ENCODE measurements at places on chromosomes 5 and 9.
A peak's percentile ranks its signal among the peaks of the same experiment; 100 is the strongest.

DNA sequence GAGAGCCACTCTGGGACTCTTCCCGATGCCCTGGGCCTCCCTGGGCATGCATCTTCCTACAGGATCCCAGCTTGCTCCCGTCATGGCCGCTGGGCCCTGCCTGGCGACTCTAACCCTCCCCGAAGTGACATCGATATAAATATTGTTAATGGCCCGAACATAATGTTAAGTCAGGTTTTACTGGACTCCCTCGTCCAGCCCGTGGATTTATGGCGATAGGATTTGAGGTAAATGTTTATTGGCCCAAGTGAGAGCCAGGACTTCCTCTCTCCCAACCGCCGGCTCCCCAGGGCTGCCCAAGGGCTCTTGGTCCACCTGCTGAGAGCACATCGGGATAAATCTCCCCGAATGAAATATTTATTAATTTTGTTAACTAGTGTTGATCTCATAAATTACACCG is 246.3 kb downstream of the PBX3 start:
- DNase-seq, result no peak

DNA sequence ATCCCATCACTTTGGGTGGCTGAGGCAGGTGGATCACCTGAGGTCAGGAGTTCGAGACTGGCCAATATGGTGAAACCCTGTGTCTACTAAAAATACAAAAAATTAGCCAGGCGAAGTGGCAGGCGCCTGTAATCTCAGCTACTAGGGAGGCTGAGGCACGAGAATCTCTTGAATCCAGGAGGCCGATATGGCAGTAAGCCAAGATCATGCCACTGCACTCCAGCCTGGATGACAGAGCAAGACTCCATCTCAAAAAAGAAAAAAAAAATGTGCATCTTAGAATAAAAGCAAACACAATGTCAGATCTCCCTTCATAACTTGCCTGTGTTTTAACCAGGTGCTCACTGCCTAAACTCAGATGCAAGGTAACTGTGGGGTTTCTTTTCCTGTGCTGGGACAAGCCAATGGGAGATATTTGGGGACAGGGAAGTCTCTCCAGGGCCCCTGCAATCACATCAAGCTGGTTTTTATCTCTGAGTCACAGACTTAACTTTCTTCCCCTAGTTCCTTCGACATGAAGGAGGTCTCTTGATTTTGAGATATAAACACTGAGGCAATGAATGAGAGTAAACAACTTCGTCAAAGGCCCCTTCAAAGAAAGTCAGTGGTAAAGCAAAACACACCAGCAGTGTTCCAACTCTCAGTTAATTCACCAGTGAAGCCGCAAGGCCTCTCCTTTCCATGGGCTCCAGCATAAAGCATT is 99.1 kb downstream of the SNX18 start:
- no peak for DNase-seq

DNA sequence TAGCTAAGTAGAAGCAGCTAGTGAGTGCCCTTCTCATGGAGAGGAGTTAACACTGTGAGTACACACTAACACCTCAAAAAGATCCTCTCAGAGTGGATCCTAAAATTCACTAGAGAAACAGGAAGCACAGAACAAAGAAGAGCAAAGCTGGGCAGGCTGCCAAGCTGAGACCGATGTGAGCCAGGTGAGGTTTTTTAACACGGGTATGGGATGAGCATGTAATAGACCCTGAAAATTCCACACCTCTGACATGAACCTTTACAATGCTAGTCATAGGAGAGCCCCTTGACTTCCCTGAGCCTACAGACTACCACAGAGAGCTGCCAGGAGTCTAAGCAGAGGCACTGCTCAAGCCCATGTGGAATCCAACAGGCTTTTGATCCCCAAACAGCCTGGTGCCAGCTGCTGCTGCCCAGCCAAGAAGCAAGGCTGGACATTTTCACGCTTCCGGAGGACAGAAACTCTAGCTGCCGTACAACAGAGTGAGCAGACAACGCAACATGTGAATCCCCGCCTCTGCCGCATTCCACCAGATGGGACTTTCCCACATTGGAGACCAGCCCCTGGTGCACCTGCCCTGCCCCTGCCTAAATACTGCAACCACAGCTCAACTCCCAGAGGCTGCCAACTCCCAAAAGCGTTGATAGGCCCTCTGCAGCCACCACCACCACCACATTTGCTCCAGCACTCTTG is 280.8 kb downstream of the CDH10 start:
- no peak for DNase-seq

GRCh38 chr9:21615446-21615845 is 133.3 kb upstream of the IFNE start:
- DNase-seq, result no peak

DNA sequence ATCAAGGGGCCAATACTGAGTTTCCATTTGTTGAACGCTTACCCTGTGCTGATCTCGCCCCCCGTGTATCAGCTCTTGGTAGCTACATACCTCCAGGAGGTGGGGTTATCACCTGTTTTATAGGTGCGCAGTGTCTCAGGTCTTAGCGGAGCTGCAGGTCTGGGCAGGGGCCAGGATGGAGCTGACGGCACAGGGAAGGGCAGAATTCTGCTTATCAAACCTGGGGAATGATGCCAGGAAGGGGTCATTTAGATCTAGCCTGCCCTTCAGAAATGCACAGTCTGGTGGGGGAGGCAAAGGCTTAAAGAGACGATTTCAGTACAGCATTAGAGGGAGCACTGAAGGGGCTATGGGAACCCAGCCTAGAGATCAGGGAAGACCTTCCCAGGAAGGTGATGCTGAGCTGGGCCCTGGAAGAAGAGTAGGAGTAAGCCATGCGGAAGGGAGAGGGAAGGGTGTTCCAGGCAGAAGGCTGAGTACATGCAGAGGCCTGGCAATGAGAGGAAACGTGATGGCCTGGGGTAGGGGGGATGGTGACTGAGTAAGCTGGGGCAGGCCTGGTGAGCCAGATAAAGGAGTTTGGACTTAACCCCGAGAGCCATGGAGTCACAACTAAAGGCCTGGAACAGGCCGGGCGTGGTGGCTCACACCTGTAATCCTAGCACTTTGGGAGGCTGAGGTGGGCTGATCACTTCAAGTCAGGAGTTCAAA is 31.5 kb downstream of the OLFML2A start:
- DNase-seq, result no peak

DNA sequence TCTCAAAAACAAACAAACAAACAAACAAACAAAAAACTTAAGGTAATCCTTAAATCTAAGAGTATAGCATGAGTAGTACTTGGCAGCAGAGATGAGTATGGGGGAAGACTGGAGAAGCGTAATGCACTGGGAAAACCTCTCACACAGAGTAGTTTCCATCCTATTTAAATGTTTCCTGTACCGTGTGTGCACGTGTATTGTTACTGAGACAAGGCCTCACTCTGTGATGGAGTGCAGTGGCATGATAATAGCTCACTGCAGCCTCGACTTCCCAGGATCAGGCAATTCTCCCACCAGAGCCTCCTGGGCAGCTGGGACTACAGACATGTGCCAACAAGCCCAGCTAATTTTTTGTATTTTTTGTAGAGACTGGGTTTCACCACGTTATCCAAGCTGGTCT is 2.9 kb downstream of the UIMC1 start:
- no peak for DNase-seq

DNA sequence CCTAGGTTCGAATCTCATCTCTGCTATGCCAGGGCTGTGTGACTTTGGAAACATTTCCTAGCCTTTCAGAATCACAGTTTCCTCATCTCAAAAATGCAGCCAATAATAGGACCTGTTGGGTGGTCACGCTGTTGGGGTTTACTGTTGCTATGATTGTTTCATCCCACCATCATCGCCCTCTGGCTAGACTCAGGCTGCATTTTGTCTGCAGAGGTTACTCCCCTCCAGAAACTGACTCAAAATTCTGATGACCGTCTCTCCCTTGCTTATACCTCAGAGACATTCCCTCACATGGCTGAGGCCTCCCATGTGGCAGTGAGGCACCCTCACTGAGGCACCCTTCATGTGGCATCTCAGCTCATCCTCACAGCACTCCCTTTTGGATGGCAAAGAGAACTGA is 61.6 kb downstream of the COL27A1 start:
- no peak for DNase-seq

DNA sequence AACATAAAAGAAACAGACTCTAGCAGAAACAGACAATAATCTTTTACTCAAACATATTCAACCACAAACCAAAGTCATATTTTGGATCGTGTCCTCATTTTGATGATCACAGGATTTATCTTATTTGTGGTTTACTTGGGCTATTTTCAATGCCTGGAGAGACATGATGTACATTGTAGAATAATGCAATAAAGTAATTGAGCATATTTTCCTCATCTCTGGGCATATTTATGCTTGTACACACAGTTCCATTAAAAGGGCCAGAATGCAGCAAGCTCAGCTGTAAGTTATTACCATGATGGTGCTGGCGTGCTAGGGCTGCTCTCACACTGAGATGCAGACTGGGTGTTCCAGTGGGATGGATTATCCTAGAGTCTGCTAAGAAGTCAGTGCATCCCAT is 456.7 kb downstream of the TLE4 start:
- DNase-seq, result no peak

- no peak for DNase-seq
Measured at GRCh38 chr5:124436294-124436693, 310.1 kb downstream of the ZNF608 start.

- peak; percentile 75 for DNase-seq
Measured at GRCh38 chr9:92634712-92635605, 35.0 kb downstream of the IPPK start.

GRCh38 chr9:20297646-20298084 is 324.6 kb downstream of the MLLT3 start:
- DNase-seq, result no peak

- no peak for DNase-seq
Measured at GRCh38 chr9:91160181-91160580, 201.5 kb downstream of the AUH start.

DNA sequence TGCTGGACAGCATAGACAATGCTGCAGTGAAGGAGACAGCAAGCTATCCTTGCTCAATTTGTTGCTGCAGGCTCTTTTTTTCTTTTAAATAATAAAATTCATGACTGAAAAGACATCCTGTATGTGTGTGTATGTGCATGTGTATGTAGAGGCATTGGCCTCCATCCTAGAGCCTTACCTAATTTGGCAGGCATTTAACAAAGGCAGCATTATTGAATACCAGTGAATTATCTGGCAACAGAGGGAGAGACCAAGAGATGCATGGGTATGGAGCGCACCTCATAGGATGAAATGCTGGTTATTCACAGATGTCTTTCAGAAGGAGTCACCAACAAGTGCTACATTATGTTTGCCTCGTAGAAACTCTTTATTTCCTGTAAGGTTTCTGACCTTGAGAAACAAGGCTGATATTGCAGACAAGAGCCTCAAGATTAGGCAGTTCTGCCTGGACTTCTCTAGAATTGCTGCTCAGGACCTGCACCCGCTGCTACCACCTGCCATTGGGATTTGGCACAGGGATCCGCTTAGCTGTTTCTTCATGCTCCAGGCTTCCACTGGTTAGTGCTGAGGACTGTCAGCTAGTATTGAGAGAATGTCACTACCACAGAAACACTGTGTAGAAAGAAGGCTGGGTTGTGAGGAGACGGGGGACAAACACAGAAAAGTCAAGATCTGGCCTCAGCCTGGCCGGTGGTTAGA is 247.7 kb upstream of the RFX3 start:
- DNase-seq, result no peak

- DNase-seq, result no peak
Measured at GRCh38 chr9:95124582-95125367, 192.7 kb downstream of the FANCC start.

DNA sequence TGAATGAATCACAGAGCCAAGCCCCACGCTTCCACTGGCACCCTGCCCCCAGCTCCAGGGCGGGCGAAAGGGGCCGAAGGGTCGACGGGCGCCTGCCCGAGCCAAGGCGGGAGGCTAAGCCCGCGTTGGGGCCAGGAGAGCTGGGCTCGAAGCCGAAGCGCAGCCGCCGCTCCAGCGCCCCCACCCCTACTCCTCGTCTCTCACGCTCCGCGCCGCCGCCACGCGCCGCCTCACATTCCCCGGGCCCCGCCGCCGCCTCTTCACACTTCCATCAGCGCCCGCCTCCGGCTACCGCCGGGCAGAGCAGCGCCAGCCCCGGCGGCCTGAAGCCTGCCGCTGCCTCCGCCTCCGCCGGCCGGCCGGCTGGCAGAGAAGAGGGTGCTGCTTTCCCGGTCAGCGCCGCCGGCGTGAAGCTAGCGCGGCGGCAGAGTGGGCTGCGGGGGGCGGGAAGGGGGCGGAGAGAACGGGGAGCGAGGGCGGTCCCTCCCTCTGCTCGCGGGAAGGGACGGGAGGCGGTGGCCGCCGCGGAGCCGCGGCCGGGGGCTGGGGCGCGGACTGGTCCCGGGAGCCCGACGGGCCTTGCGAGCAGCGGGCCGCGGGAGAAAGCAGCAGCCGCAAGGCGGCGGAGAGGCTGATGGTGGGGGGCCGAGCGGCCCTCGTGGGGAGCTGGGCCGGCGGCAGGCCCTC is at the start of gene HOMER1:
Gene HOMER1 (minus strand): TSS at position 431 of the 687 bp plus-strand sequence. CDS start 1,360 bp downstream, outside the sequence.
- DNase-seq, result peak; percentile 82

DNA sequence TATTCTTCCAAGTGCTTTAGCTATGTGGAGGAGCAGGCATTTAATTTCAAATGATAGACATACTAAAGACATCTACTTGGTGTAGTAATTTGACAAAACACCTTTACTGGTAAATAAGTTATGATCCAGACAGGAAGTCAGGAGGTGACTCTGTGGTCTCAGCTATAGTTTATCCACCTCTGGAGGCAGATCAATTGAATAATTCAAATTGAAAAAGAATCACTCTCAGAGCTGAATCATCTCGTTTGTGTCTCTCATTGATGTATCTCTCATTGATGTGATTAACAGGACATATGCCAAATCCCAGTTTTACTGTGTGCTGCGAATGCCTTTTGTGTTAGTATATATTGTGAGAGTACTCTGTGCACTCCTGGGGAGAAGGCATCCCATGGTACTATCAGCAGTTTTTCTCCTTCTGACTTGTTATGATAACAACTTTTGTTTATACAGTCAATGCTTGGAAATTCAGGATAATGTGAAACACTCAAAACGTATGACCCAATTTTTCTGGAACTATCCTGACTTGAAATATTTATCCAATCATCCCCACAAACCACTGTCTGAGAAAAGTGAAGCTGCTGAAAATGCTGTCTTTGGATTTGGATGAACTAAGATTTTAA is 48.5 kb upstream of the DAB2 start:
- no peak for DNase-seq

DNA sequence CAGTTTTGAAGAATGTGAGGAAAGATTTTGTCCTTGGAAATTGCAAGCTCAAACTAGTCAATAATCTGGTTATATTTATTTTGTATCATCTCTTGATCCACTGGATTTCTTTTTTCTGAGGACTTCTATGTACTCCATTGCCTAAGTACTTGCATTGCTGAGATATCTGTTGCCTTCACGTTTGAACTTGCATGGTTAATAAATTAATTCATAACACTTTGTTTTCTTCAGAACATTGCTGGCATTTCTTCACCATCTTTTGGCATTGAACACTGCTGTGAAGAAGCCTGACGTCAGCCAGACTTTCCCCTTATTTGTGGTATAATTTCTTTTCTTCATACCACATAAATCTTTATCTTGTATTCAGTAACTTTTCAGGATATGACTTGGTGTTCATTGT is 246.0 kb upstream of the KIF2A start:
- DNase-seq, result no peak

- no peak for DNase-seq
Measured at GRCh38 chr9:130975932-130976841, 32.8 kb upstream of the LAMC3 start.

GRCh38 chr5:74212336-74212735 is 428.2 kb downstream of the ENC1 start:
- peak; percentile 27 for DNase-seq

- no peak for DNase-seq
Measured at GRCh38 chr5:32276173-32276853, 36.4 kb downstream of the MTMR12 start.
